ENCODE measurements at places on chromosomes 12 and 14. TPM values are rescaled to one million over a fixed set of nuclear protein-coding genes. Genes with fewer than 3 reads are reported as not detected.
A peak's percentile ranks its signal among the peaks of the same experiment; 100 is the strongest.

Gene ADIPOR2
- 77.2 TPM for total RNA-seq

Gene FOXN3
- total RNA-seq = 120 TPM

Gene ACRBP
- total RNA-seq = 3.5 TPM

DNA sequence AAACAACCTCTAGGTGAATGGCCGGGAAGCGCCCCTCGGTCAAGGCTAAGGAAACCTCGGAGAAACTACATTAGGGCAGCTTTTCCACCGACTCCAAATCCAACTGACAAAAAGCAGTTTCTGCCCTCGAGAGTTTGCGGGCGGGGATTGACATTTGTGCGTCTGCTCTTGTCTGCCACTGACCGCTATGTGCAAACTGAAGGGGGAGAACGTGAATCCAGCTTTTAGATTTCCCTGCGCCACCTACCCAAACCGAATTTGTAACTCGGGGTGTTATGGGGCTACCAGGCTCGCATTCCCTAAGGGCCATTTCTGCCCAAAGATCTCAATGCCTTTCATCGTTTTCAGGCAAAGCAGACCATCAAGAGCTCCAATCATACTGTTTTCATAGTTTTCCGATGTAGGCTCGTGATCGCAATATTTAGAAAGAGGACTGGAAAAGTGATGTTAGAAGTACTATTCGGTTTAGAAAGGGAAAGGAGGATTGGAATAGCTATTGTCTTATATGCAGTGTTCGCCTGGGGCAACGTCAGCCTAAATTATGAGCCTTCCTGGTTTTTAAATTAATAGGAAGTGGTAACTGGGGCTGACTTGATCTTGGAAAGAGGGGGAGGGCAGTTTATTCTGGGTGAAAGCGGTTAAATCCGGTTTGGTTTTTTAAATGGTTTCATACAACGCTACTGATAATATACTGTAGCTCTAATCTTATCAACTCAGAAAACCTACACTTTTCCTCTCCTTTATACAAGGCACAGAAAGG lies 45.4 kb downstream of the BCAT1 start:
- no peak for DNase-seq

Gene CCDC197
- total RNA-seq = not detected

DNA sequence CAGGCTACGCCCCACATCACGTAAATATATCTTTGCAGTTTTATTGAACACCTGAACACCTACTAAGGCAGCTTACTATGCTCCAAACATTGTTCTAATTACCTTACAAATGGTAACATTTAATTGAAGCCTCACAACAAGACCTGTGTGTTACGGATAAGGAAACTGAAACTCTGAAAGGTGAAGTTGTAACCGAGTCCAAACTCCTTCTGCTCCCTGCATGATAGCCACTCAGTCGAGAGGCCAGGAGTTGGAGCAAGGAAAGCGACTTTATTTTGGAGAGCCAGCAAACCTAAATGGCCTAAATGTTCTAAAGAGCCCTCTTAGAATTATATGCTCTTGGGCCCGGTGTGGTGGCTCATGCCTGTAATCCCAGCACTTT lies 12.6 kb upstream of the TRPV4 start:
- DNase-seq = no peak

- no peak for DNase-seq
Observed at GRCh38 chr14:81537193-81537592, 3.5 kb upstream of the SEL1L start.

Gene SLC8A3
- 0.22 TPM for total RNA-seq

Gene ZNF140
- total RNA-seq = 29.2 TPM

DNA sequence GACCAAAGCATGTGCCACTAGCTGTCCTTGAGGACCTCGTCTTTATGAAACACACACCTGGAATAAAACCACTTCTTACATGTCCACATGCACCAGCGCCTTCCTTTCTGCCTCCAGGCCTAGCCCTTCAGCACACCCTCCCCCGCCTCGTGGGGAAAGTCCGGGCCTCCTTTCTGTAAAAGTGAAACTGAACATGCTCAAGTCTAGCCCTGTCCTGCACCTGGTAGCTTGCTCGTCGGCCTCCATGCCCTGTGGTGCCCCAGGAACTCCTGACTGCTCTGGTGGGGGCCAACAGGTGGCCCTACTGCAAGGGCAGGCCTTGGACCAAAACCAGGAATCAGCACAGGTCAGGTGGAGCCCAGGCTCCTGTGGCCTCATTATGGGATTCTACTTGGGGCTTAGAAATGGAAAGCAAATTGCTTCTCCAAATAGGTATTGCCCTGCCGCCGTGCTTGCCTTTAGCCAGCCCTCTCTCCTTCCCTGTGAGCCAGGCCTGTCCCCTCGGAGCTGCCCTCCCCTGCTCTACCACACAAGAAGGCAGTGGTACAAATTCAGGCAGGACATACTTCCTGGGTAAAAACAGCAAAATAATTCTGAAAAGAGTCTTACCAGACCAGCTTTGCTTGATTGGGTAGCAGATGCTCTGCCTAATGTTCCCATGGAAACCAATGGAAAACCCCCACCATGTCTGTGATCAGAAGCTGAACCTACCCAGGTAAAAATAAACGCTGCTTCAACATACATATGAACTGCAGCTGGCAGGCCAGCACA lies 43.5 kb downstream of the ERH start:
- DNase-seq = no peak

DNA sequence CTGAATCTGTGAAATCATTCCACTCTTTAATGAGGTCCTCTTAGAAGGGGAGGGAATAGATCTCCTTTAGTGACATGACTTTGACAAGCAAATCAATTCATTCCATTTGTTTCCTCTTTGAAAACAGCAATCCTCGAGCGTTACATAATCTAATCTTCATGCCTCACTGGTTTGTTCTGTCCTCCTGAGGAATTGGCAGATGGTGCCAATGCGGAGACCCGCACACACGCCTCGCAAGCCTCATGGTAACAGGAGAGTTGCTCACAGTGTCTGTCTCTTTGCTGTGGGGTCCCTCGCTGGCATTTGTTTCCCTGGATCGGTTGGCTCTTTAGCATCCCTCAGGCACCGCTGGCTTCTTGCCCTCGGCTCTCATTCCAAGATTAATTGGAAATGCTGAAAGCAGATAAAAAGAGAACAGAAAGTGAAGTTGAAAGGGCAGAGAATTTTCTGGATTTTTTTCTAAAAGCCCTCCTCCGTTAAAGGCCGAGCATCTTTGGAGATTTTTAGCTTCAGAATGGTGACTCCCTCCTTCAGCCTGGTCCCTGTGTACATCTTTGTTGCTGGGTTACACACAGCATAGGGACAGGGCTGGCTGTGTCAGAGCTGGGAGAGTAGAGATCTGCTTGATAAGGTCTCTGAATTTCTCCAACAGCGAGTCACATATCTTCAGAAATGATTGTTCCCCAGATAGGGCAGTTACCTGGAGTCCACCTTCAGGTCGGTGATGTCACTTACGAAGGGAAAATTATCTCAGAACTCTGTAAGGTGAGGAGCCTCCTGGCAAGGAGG lies 10.1 kb upstream of the CABP1 start:
- DNase-seq = no peak

- DNase-seq = no peak
Observed at GRCh38 chr14:104994978-104995377, 9.4 kb downstream of the CLBA1 start.

GRCh38 chr14:81219759-81220579 lies 790 bp downstream of the GTF2A1 start:
- DNase-seq = peak; percentile 59

Gene TTC9
- total RNA-seq = 4.6 TPM

Gene PA2G4
- 91.4 TPM for total RNA-seq

DNA sequence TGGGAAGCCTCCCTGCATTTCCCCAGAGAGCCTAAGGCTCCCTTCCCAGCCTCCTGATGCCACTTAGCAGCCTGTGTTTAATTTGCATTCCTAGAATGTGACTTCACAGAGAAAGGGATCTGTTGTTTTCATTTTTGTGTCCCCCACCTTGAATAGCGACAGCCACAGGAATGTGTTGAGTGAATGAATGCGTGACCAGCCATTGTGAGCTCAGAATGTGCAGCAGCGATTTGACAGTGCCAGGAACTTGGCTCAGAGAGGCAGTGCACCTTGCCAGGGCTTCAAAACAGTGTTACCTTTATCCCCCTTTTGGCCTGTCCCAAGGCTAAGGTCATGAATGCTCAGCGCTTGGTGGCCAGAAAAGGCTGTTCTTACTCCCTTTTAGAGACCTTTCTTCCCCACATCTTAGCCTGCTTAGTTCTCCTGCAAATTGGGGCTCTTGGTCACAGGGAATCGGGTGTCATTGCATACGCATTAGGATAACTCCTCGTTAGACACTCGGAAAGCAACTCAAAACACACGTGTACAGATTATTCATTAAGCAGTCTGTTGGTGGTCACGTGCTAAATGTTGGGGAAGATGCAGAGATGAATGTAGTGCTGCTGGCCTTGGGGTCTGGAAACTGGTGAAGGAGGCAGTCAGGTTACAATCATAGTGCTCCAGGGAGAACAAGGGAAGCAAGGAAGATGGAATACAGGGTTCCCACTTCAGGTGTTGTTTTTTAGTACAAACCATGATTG lies 9.8 kb downstream of the NTF3 start:
- DNase-seq = no peak

Gene KRT71
- total RNA-seq = not detected

DNA sequence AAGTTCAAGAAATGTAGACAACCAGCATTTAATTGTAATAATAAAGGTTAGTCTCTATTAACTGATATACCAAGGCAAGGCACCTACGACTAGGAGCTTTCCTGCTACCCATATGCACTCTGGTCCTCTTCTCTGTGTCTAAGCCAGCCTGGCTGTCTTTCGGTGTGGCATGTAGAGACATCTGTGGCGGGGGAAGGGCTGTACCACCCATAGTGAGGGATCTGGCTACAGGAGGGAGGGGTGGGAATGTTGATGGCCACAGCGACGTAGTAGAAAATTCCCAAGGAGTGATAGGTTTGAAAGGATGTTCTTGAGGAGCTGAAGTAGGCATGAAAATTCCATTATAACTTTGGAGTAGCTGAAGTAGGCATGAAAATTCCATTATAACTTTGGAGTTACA lies 344.2 kb downstream of the ATP23 start:
- DNase-seq = no peak

- DNase-seq = no peak
Observed at GRCh38 chr12:115268451-115268850, 584.5 kb upstream of the TBX3 start.

Data from mesothelial cell of epicardium (in vitro differentiated cells).